ENCODE measurements at places on chromosomes 6 and 20.

DNA sequence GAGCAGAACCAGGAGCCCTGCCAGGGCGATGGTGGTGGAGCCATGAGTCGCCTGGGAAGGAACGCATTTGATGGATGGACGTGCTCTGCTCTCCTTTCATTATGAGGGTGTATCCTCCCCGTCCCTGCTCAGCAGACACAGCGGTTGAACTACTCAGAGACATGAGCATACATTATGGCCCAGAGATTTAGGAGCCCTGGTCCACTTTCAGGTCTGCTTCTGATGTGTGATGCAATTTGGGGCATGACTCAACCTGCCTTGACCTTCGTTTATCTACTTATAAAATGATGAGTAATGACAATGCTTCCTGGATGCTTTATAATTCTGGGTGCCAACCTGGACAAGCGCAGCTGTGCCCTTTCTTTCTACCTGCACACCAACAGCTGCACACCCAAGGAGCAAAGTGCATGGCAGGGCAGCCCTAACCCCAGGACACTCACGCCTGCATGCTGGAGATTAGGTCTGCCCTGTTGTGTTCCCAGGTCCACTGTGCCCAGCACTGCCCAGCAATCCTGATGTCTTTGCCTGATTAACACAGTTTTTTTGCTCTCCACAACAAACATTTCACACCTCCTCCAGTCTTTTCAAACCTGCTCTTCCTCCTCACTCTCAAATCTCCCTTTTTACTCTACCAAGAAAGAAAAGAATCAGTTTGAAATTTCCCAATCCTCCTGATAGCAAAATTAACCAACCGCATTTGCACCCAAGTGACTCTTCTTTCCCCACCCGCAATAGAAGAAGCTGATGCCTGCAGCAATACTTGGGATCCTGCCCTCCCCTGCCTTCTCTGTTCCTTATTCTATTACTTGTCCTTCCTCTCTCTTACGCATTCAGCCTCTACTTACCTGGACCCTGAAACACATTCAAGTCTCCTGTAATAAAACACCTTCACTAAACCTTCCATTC is 81.2 kb downstream of the EZR start:
- no peak for DNase-seq

GRCh38 chr6:142155091-142155490 is 8.0 kb downstream of the VTA1 start:
- DNase-seq = no peak

- DNase-seq = no peak
Measured at GRCh38 chr6:83589076-83589475, 76.7 kb downstream of the PRSS35 start.

DNA sequence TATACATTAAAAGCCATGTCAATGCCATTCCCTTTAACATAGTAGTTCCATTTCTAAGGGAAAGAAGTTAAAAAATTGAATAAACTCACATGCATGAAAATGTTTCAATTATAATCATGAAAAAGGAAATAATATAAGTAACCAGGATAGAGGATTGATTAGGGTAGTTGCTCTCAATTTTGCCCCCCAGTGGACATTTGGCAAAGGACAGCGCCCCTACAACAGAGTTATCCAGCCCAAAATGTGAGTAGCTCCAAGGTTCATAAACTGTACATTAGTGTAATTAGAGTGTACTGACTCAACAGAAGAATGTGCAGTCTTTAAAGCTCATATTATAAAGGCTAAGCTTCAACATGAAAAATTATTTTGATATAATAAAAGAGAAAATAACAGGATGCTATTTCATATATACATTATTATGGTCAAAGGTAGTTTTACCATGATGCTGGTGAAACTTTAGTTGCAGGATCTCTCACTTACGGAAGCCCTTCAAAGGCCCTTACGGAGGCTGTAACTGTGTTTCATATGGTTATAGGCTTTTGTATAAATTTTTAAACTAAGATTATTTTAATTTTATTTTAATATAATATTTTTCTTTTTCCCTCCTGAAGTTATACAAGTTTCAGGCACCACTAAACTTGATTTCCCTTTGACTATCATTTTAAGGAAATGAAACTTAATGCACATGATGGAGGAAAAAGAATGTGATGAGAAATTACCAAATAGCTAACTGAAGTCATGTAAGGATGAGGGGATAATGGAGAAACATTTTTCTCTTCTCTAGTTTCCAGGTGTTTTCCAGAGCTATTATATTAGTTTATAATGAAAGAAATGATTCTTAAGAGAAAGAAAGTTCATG is 403.6 kb downstream of the PLCB1 start:
- DNase-seq = no peak

DNA sequence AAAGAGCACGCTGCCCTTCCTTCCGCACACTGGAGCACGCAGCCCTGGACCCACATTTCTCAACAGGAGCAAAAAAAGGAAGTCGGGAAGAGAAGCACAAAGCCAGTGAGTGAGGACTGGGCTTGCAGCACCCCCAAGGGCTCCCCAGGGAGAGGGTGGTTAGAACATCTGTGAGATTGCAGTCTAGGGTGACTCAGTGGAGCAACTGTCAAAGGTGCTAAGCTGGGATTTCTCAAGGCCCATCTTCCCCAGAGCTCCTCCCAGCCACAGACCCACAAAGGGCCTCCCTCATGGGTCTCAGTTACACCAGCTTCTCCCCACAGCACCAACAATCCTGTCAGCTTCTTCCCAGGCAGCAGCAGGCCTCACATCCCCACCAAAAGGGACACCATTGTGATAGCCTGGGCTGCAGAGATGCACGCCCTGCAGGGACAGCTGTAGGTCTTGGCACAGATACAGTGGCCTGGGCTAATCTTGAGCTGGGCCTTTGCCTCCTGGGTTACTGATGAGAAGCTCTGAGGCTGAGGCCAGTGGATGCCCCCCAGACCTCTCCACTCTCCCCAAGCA is 39.6 kb upstream of the CD93 start:
- no peak for DNase-seq

GRCh38 chr6:149084808-149085556 is 232.5 kb upstream of the TAB2 start:
- no peak for DNase-seq

Measured in stimulated activated CD8-positive, alpha-beta memory T cell treated with anti-CD3 and anti-CD28 coated beads, Interleukin-7, amount 100 ng/mL, for 48 hours (primary cell).